ENCODE measurements at places on chromosomes 6 and 20.

DNA sequence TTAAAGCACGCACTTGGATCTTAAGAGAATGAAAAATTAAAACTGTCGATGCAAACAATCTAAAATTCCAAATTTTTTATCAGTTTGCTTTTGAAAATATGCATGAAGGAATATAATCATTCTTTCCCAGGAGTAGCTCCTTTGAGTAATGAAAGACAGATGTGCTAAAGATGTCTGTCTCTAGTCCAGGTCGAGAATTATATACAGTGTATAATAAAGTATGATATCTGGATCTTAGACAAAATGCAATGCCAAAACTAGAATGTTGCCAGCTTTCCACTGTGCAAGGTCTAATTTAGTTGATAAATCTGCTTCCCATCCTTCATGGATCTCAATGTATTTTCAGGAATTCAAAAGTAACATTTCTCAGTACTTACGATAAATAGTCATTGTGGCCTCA lies 65.1 kb upstream of the ADGRG6 start:
- DNase-seq = no peak

GRCh38 chr6:9783567-9783966 lies 631.3 kb downstream of the TFAP2A start:
- no peak for DNase-seq

DNA sequence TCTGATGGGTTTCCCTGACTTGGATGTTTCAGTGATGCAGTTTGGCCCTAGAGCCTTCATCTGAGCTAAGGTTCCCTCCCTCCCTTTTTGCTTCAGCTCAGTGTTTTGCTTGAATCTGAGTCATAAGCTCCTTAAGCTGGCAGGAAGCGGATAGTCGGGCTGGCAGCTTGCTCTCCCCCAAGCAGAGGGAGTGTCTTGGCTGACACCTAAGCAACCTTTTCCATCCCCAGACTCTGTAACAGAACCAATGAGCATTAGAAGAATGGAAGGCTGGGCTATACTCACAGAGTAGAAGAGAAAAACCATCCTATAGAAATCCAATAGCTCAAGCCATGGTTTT lies 98.3 kb downstream of the HAO1 start:
- DNase-seq = no peak

DNA sequence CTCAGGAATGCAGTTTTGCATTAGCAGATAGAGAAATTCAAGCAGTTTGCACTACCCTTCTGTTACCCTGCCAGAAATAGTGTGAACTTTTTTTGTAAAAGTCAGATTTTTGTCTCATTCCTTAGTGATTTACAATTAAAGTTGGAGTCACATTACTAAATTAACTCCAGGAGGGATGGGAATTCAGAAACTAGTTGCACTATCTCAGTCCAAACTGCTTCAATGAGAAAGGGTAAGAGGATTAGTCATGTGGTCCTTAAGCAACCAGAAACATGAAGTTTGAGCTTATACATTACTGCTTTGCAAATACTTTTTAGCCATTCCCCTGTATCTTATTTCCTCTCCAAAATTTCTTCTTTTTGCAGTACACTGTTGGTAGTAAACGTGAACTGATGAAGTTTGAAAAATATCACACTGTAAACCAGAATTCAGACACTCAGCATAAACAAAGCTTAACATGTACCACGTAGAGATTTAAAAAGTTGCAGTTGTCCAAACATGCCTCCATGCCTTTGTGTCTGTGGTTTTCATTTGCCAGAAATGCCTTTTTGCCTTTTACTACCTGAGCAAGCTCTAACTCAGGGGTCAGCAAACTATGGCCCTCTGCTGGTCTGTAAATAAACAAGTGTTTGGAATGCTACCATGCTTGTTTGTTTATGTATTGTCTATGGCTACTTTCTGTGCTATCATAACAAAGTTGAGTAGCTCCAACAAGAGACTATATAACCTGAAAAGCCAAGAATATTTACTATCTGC lies 49.7 kb downstream of the TP53INP2 start:
- DNase-seq = no peak

DNA sequence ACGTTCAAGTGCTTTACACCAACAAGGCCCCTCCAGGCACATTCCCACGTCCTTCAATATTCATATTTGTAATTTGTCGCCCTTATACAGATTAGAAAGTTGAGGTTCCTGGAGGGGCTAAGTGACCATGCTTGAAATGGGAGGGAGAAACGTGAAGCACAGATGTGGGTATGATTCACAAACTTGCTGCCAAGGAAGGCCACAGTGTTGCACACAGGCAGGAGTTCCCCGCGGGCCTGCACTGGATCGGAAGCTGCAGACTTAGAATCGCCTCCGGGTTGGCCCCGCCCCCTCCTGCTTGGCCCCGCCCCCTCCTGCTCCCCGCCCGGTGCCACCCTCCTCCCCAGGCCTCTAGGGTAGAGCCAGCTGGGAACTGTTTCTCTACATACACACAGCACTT lies 58.2 kb upstream of the QKI start:
- DNase-seq = no peak

DNA sequence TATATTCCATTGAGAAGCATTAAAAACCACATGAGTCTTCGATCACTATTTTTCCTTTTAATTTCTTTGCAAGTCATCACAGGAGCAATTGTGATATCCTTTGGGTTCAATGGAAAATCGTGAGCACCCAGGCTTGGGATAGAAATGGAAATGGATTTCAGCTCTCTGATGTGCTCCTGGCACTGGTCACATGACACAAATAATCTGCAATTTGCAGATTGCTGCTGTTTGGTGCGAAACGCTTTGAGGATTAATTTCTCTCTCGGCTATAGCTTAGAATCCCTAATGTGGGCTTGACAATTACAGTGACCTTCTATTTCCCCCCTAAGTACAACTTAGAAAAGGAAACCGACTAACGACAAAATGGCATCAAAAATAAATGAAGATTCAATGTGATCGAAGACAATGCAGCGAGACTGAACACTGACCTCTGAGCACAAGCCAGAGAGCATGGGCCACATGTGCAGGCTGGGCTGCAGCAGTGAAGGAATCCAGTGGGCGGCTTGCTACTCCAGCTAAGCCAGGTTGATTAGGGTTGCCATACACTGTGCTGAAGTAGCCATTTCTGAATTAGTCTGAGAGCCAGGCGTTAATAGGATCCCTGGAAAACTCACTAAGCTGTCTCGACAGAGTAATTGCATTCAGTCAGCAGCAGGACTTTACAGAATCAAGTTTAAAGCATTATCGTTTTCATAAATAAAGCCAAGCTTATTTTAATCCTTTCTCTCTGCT lies 301.8 kb upstream of the AGPAT4 start:
- DNase-seq = no peak

DNA sequence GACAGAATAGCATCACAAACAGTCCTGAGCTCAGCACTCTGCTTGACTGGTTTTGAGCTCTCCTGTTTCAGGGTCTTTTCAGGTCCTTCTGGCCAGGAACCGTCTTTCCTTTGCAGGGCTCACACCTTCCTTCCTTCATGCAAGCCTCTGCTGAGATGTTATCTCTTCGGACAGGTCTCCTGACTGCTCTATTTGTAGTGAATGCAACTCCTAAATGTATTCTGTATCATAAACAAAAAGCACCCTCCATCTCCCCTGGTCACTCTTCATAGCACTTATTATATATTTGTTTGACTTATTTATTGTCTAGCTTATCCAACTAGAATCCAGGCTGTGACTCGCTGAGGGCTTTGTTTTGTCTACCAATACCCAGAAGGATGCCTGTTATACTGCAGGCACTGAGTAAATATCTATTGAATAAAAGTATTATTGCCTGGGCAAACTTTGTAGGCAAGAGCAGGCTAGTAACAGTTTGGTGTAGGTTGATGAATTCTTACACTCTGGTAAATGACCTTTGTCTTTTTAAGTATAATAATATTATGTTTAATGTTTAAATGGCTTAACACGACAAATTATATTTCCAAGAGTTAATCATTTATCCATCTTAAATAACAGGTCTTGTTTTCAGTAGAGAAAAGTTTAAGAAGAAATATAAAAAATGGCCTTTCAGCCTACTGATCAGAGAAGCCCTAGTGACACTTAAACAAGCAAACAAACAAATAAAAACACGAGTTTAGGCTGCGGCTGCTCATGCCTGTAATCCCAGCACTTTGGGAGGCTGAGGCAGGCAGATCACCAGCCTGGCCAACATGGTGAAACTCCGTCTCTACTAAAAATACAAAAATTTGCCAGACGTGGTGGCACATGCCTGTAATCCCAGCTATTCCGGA lies 199.7 kb downstream of the BCAS1 start:
- DNase-seq = no peak

- no peak for DNase-seq
Observed at GRCh38 chr6:7566617-7567173, 23.3 kb upstream of the SNRNP48 start.

DNA sequence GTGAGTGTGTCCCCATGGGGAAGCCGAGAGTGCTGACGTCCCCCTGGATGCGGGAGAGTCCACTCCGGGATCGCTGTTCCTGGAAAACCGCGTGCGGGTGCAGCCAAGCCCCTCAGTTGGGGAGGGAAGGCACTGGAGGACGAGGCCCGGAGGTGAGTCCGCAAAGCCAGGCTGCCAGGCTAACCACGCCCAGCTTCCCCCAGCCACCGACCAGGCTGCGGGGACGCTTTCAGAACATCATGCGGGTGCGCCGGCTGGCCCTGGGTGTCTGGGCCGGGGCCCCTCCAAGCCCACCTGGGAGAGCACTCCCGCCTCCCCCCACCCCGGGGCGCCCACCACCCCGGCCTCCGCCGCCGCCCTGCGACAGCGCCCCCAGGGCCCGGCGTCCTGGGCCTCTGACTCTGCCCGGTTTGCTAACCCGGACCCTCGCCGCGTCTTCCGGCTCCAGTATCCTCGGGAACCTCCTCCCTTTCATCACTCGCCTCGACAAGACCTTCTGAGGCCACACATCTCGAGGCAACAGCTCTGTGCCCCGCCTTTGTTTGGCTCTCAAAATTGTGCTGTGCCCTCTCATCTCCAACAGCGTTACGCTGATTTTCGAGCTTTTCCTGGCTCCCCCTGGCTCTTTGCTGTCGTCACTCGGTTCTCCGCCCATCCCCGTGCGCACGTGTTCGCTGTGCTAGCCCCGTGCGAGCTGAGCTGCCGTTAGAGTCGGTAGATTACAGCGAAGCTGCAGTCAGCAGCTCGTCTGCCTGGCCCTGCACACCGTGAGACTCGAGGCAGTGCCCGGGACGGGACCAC lies 47.1 kb upstream of the ENTPD6 start:
- DNase-seq = no peak

- DNase-seq = no peak
Observed at GRCh38 chr20:46122071-46122470, 4.0 kb downstream of the CD40 start.

DNA sequence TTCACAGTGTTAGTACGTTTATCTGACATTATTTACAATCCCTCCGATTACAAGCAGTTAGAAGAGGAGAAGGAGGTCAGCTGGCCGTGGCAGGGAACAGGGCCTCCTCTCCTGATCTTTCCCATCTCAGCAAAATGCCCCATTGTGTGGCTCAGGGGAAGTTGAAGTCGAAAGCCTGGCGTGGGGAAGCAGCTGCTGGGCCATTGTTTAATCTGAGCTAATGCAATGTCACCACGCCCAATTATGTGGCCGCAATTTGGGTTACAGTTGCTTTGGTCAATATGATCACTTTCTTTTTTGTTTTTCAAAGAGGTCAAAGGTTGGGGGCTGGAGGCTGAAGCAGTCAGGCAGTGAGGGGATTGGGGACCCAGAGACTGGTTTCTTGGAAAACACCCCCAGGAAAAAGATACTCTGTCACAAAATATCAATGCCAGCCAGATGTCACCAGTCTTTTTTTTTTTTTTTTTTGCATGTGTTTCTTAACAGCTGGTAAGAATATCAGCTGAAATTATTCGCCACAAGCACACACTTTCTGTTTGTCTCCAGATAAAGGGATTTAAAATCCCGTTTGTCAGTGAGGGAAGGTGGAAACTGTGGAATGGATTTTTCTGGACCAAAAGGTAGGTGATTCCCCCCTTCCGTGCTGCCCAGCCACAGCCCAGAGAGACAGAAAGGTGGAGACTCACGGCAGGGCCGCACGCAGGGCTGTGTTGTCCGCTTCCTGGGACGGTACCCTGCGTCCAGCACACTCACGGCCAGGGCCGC lies 24.6 kb downstream of the DLL1 start:
- DNase-seq = no peak

DNA sequence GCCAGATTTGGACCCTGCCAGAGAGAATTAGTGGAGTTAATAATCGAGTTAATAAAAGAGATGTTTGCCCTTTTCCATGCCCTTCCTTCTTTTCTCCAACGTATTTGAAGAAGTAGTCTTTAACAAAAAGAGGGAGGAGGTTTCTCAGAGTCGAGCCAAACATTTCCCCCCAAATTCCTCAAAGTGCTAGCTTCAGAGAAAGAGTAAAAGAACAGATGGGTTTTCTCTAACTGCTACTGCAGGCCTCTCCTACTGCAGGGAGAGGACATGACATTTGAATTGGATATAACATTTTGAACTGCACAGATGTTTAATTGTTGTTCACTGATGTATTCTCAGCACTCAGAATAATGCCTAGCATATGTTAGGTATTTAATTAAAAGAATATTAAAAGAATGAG lies 25.5 kb downstream of the RWDD2A start:
- DNase-seq = no peak

- DNase-seq = no peak
Observed at GRCh38 chr6:159984268-159984786, 15.4 kb downstream of the IGF2R start.

- no peak for DNase-seq
Observed at GRCh38 chr6:2900221-2900807, 2.8 kb downstream of the SERPINB9 start.

- DNase-seq = no peak
Observed at GRCh38 chr6:150322466-150322871, 46.3 kb upstream of the IYD start.

DNA sequence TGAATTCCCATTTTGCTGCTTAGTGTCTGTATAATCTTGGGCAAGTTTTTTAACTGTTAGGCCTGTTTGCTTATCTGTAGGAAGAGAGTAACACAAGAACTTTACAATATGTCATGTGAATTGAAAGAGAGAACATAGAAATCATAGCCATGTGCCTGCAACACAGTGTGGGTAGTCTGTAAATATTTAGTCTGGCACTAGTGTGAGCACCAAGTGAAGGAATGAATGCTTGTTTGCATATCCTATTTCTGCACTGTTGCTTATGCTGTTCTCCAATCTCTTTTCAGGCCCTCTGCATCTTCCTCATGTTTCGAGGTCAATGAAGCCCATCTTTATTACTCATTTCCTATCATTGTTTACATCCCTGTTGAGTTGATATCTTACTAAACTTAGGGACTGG lies 49.2 kb downstream of the CBFA2T2 start:
- DNase-seq = no peak

- DNase-seq = no peak
Observed at GRCh38 chr6:36226438-36227047, 30.0 kb downstream of the BRPF3 start.

- DNase-seq = no peak
Observed at GRCh38 chr20:51388756-51389542, 153.6 kb downstream of the NFATC2 start.
